ENCODE measurements at places on chromosomes 6 and 20.
A peak's percentile ranks its signal among the peaks of the same experiment; 100 is the strongest.

GRCh38 chr6:137341681-137342195 lies 122.6 kb upstream of the IFNGR1 start:
- no peak for DNase-seq

- no peak for DNase-seq
Observed at GRCh38 chr6:24486065-24486464, 3.3 kb downstream of the GPLD1 start.

DNA sequence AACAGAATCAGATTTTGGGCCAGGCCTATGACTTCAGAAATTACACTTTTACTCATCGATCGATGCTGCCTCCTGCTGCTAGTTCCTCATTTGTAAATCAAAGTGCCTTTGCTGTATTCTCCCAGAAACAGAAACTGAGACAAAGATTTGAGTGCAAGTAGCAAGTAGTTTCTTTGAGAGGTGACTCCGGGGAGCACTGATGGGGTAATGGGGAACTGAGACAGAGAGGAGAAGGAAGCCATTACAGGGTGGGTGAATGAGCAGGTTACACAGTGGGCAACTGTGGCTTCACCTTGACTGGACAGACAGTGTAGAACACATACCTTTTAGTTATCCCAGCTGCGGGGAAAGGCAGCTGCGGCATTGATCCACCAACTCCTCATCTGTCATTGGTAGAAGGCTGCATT lies 9.7 kb upstream of the CD40 start:
- no peak for DNase-seq

- DNase-seq, result no peak
Observed at GRCh38 chr6:159125014-159125609, 44.1 kb upstream of the FNDC1 start.

GRCh38 chr20:46171909-46172308 lies 53.8 kb downstream of the CD40 start:
- no peak for DNase-seq

DNA sequence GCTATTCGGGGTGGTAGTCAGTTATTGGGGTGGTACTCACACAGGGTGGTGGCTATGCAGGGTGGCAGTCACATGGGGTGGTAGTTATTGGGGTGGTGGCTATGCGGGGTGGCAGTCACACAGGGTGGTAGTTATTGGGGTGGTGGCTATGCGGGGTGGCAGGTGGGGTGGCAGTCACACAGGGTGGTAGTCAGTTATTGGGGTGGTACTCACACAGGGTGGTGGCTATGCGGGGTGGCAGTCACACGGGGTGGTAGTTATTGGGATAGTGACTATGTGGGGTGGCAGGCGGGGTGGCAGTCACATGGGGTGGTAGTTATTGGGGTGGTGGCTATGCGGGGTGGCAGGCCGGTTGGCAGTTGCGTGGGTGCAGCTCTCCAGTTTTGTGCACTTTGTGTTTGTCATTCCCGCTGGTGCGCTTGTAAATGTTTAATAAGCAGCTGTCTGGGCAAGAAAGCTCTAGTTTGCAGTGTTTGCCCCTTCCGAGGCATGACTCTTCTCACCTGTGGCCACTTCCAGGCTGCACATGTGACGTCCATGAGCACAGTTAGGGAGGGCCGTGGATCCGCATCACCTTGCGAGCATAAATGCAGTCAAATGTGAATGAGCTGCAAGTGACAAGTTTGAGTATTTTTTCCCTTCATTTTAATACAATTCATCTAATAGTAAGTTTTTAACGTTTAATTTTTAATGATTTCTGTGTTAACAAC lies 219.0 kb upstream of the CST7 start:
- DNase-seq, result no peak

GRCh38 chr6:156579564-156579963 lies 197.6 kb upstream of the ARID1B start:
- DNase-seq, result no peak

DNA sequence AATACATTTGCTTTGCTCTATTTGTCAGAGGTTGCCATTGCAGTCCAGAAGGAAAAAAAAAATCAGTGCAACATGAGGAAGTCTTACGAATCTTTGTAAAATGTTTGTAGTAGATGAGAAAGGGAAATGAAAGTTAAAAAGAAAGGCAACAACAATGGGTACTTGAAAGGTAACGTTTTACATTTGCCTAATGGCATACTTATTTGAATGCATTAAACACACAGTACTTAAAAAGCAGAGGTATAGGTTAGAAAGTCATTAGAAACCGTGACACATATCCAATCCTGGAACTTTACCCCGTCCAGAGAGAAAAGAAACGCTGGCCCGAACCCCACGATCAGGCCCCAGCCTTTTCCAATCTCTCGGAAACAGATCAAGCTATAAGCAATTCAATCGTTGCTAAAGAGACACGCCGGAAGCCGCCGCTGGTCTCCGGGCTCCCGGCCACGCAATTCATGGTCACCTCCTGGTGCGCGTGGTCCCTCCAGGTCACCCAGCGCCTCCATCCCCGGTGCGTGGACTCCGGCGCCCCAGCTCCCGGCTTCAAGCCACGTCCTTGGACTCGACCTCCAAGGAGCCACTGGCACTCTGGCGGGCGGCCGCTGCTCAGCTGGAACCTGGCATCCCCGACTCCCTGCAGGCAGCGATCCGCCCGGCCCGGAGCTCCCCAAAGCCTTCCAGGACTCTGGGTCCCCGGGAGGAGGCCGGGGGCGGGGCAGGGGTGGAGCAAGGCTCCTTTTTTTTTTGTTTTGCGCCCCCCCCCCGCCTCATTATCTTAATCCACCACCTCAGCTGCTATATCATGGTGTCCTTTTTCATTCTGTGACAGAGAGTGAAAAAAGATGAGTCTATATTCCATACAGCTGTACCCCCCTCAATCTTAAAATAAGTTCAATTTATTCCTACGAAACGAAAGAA lies at the start of gene SLC18B1:
TSS of gene SLC18B1 (minus strand) at position 687 of the 918 bp plus-strand sequence. CDS start at position 506, 181 bp downstream.
- DNase-seq, result peak; percentile 25

DNA sequence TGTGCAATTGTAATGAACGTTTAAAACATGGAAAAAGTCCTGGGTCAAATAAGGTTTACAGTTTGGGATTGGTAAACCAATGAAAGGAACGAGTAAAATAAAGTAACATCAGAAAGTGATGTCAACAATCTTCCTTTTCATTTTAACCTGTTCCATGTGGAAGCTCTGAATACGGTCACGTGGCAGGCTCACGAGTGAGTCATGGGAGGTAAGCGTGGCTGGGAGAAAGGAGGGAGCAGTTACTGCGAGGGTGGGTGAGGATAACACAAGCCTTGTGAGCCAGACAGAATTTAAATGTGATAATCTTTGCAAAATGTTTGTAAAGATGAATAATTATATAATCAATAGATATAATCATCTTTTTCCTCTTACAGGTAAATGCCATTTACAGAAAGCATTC lies 171.3 kb upstream of the HDAC2 start:
- DNase-seq, result no peak

GRCh38 chr6:3444276-3445088 lies 12.4 kb downstream of the SLC22A23 start:
- no peak for DNase-seq

DNA sequence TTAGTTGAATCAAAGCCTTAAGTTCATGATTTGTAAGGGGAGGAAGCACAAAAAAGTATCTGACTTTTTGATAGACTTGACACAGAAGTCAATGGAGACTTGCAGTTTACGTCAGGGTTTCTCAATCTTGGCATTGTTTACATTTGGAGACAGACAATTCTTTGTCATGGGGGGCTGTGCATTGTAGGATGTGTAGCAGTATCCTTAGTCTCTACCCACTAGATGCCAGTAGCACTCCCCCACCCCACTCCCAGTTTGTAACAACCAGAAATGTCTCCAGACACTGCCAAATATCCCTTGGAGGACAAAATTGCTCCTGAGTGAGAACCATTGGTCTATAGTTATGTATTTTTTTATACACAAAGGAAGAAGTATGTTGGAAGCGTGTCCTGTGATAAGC lies 434.1 kb downstream of the RFPL4B start:
- DNase-seq, result peak; percentile 32

DNA sequence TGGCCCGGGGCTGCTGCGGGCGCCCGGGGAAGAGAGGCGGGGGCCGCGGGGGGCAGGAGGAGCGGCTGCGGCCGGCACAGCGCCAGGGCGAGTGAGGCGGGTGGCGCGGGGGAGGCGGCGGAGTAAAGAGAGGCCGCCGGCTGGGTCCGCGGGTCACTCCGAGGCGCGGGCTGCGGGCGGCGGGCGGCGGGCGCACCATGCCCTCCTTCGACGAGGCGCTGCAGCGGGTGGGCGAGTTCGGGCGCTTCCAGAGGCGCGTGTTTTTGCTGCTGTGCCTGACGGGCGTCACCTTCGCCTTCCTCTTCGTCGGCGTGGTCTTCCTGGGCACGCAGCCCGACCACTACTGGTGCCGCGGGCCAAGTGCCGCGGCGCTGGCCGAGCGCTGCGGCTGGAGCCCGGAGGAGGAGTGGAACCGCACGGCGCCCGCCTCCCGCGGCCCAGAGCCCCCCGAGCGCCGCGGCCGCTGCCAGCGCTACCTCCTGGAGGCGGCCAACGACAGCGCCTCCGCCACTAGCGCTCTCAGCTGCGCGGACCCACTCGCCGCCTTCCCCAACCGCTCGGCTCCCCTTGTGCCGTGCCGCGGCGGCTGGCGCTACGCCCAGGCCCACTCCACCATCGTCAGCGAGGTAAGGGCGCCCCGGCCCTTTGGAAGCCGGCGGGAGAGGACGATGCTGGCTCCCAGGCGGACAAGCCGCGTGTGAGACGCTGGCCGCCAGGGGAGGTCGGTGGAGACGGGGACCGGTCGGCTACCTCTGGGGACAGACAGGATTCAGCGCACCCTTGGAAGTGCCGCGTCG lies at the start of gene SLC22A3:
TSS of gene SLC22A3 (plus strand) at position 156 of the 797 bp plus-strand sequence. CDS start at position 198, 42 bp downstream.
- DNase-seq, result peak; percentile 36

- no peak for DNase-seq
Observed at GRCh38 chr6:36324715-36325114, 12.0 kb downstream of the BNIP5 start.

- DNase-seq, result peak; percentile 5
Observed at GRCh38 chr6:113328886-113329381, 528.2 kb upstream of the MARCKS start.

DNA sequence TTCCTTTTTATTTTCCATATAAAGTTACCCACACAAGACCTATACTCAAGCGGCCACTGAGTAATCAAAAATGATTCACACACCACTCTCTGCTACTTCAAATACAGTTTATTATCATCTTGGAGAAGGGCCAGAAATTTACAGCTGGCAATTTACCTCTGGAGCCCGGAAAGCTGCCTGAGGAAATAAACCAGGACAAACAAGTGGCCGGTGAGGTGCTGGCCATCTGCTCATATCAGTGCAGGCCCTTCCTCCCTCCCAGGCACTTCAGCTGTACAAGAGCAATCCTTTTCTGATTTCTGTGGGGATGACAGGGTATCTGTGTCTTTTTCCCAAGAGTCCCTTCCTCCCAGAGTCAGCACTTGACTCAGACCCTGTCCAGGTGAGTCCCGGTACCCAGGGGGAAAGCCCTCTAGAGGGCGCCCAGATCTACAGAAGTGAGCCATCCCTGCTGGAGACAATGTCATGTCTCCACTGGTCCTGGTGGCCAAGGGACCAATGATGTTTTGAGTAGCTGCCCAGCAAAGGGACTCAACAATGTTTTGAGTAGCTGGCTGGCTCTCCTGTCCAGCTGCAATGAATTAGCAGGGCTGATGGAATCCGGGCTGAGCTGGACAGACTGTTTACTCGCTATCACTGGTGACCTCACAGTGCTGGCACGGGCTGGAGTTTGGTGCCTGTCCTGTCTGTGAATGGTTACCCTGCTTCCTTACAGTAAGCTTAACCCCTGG lies 23.6 kb downstream of the LRP11 start:
- no peak for DNase-seq

- DNase-seq, result no peak
Observed at GRCh38 chr6:155261111-155261900, 2.5 kb upstream of the CLDN20 start.

GRCh38 chr20:24422091-24422760 lies 47.2 kb upstream of the SYNDIG1 start:
- DNase-seq, result no peak

GRCh38 chr20:47929368-47930115 lies 144.3 kb upstream of the SULF2 start:
- no peak for DNase-seq

- DNase-seq, result no peak
Observed at GRCh38 chr6:144178323-144178722, 28.0 kb downstream of the STX11 start.

GRCh38 chr6:137219664-137220252 lies 573 bp upstream of the IFNGR1 start:
- no peak for DNase-seq

DNA sequence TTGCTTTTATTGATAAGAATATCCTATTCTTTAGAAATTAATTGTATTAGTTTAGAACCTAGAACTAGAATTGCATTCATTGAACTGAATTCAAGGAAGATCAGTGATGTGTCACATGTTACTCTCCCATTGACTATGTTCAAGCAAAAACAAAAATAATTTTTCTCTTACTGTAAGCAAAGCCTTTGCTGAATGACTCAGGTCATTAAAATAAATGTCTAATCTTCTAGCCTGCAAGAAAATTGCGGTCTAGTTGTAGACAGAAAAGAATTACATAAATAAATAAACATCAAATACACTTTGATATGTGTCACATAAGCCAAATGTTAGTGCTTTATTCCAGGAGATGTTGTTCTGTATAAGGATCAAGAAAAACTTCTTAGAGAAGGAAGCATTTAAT lies 387.9 kb downstream of the ADGRB3 start:
- DNase-seq, result no peak

- DNase-seq, result no peak
Observed at GRCh38 chr6:33071569-33071968, 1.9 kb downstream of the HLA-DPA1 start.

DNA sequence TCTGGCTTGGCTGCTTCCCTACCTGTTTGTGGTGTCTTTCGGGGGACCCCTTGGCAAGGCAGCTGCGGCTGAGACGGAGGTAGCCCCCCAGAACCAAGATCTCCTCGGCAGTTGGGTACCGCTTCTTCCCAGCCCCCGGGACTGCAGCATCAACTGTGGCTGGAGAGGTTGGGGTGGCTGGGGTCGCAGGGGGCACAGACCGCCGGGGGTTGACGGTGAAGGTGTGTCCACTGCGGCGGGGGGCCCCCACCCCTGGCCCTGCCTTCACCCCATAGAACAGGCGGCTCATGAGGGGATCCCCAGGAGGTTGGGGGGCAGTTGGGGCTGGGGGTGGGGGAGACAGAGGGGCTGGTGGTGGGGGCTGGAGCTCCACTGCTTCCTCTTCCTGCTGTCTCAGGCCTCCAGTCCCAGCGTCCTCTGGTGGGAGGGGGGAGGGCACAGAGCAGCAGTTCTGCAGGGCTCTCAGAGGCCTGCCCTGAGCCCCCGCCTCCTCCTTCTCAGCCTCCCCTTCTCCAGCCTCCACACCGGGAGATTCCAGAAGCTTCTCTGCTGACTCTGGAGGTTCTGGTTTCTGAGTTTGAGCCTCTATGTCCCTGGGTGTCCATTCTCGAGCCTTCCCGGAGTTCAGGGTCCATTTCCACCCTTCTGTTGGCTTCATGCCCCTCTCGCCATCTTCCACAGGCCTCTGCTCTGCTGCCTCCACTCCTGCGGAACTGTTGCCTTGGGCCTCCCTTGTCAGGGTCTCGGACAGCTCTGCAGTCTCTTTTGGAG lies 1.9 kb downstream of the PPP1R18 start:
- DNase-seq, result no peak

GRCh38 chr6:34557228-34557627 lies 1.1 kb upstream of the SPDEF start:
- no peak for DNase-seq

All from neural crest cell (in vitro differentiated cells).